GM20000 (cell line): ENCODE measurements at places on chromosomes 1 and 21.

DNA sequence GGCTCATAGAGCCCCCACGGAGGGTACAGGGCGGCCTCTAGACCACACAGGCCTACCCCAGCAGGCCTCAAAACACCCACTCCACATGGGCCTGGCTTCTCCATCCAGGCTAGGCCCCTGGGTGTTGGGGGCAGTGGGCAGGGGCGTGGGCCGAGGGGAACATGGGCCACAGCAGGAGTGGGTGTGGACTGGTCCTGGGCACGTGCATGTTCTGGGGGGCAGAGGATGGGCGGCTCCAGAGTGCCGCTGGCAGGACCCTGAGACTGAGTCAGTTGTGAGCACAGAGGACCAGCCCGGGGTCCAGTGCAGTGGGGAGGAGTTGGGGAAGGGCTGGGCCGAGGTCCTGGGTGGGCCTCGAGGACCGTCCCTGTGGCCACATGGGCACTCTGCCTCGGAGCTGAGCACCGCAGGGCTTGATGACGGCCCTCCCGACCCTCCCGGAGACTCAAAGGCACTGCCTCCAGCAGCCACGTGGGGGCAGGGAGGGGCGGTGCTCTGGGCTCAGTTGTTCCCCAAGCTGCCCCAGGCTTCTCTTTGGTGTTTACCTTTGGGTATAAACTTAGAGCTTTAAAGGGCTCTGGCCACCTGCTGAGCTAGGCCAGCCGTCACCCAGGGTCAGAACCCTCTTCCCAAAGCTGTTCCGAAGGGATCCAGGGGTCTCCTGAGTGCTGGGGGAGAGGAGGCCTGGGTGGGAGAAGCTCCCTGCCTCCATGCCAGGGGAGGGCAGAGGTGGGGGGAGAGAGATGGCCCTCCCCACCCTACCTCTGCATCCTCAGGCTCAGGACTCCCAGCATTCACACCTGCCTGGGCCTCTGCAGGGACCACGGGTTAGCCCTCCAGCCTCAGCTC is 79.9 kb downstream of the MORN1 start:
- DNase-seq, result peak; percentile 80

- DNase-seq, result no peak
Observed at GRCh38 chr21:41888749-41889376, 9.7 kb upstream of the PRDM15 start.

DNA sequence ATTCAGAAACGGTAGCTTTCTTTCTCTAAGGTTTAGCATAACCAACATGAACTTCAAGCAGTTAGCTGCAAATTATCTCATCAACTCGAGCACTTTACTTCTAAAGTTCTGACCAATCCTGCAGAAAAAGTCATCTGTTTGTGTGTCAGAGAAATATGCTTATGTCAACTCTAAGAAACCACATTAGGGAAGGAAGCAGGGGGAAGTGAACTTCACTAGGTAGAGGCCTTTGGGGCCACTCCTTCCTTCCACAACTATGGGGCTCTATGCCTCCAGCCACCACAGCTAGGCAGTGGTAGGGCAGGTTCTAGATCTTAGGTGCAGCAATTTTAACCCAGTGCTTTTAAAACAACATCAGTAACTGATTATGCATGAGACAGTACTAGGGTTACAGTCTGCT is 375.9 kb downstream of the DSCAM start:
- no peak for DNase-seq

DNA sequence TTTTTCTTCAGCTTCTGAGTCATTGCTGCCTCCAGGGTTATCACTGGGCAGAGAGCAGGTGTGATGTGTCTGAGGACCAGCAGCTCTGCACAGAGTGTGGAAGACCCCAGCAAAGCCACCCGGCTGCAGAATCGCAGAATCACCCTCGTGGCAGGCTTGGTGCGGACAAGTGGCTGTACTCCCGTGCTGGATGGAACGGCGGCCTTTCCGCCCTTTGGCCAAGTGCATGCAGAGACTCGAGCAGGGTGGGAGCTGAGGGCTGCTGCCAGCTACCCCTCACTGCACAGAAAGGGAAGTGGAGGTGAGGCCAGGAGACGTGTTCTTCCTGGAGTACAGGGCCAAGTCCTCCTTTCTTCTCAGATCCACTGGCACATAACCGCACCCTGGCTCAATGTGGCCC is 162.5 kb downstream of the PCBP3 start:
- no peak for DNase-seq

- no peak for DNase-seq
Observed at GRCh38 chr1:246292571-246292970, 214.5 kb downstream of the SMYD3 start.
